ENCODE measurements at places on chromosomes 6 and 20. TPM values are rescaled to one million over a fixed set of nuclear protein-coding genes. Genes with fewer than 3 reads are reported as not detected.

The RIMS1 gene
- under 0.01 TPM for total RNA-seq

The MYMX gene
- total RNA-seq = not detected

The BCAS4 gene
- 21.5 TPM for total RNA-seq

The CASS4 gene
- 12.4 TPM for total RNA-seq

The SLC17A1 gene
- total RNA-seq = not detected

The LY6G6F gene
- not detected for total RNA-seq

The SLC22A16 gene
- 0.15 TPM for total RNA-seq

Measured in smooth muscle cell of trachea (primary cell).